Foreskin fibroblast (primary cell): ENCODE measurements at places on chromosomes 12 and 14.

DNA sequence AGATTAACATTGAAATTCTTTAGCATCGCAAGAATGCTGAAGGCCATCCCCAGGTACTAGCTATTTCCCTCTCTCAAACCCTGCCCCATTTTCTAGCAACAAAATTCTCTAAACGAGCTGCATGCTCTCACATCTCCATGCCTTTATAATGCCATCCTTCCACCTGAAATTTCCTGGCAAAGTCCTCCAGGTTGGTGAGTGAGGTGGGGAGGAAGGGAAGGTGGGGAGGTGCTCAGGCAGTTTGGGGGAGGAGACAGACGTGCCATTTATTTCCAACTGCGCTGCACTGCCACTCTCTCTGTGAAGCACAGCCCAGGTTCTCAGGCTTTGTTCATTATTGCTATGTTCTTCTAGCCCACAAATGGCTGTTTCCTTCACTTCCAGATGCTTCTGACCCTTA is 208.4 kb downstream of the PAWR start:
- no peak for DNase-seq

DNA sequence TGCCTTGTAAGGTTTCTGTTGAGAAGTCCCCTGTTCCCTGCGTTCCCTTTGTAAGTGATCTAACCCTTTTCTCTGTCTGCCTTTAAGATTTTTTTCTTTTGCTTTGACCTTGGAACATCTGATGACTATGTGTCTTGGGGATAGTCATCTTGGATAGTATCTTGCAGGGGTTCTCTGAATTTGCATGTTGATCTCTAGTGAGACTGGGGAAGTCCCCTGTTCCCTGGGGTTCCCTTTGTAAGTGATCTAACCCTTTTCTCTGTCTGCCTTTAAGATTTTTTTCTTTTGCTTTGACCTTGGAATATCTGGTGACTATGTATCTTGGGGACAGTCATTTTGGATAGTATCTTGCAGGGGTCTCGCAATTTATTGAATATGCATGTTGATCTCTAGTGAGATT is 38.2 kb upstream of the TMX1 start:
- DNase-seq = no peak

DNA sequence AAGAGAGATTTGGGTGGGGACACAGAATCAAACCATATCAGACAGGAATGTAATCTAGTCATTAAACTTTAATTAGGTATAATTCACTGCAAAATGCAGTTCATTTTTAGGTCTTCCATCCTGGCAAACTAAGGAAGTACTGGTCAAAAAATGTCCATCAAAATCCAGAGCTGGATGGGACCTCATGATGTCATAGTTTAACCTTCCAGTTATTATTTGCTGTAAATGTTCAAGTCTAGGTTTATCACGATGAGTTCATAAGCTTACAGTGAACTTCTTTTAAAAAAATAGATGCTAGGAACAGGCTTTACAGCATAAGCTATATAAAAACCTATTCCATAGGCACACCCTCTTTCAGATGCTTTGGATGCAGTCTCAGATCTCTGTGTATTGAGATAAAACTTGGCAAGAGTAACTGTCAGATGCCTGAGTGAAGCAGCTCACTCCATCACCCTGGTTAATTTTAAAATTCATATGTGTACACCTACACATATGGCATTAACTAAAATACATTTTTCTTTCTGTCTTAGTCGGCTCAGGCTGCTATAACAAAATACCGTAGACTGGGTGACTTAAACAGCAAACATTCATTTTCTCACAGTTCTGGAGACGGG is 7.9 kb downstream of the SSPN start:
- no peak for DNase-seq

GRCh38 chr14:24267516-24267915 is 3.9 kb downstream of the RABGGTA start:
- no peak for DNase-seq

DNA sequence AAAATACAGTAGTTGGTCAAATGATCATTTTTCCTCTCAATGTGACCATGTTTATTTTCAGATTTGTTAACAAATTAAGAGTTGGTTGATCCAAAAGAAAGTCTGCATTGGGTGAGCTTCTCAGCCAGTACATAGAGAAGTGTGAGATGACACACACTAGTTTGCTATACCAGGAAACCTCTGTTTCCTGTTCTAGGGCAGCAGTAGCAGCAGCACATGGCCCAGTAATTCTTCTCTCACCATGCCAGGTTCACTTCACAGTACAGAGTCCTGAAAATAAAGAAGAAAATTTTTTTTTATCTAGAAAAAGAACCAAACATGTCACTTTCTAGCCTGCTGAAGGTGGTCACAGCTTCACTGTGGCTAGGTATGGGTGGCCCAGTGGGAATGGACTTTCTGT is 250.2 kb upstream of the OR4E1 start:
- no peak for DNase-seq

DNA sequence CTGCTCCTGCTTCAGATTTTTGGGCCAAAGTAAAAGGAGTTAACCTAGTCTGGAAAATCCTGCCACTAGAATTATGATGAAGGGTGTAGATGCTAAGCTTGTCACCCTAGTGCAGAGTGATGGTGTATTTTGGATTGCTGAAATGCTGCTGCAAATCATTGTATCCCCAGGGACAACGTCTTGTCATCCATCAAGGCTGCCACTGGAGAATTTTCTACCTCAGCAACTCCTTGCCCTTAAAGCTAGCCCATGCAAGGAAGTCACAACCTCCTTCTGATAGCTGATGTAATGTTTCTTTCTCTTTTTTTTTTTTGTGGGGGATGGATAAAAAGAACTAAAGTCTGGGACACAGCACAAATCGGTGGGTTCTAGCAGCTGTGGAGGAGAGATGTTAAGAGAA is 139.4 kb upstream of the FRMD6 start:
- no peak for DNase-seq

- DNase-seq = no peak
These were observed 123.3 kb downstream of the SLC38A6 start for GRCh38 chr14:61104358-61104757.

DNA sequence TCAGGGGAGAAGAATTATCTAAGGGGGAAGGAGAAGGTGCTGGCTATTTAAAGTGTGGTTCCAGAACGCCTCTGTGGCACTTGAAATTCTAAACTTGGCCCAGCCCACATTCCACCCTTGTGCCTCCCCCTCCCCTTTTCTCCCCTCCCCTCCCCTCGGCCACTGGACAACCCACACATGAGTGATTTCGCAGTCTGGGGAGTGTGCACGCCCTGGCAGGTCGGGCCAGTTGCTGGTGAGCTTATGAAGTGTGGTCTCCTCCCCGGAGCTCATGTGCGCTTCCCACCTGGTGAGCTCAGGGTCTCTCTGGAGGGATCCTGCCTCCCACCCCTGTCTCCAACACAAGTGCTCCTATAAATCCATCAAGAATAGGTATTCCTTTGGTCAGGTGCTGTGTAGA is at the start of gene SLC6A13:
TSS of gene SLC6A13 (minus strand) at position 20 of the 400 bp plus-strand sequence. CDS start 2,784 bp downstream, outside the sequence.
- no peak for DNase-seq

GRCh38 chr12:40989785-40990184 is 198.3 kb upstream of the PDZRN4 start:
- DNase-seq = no peak

DNA sequence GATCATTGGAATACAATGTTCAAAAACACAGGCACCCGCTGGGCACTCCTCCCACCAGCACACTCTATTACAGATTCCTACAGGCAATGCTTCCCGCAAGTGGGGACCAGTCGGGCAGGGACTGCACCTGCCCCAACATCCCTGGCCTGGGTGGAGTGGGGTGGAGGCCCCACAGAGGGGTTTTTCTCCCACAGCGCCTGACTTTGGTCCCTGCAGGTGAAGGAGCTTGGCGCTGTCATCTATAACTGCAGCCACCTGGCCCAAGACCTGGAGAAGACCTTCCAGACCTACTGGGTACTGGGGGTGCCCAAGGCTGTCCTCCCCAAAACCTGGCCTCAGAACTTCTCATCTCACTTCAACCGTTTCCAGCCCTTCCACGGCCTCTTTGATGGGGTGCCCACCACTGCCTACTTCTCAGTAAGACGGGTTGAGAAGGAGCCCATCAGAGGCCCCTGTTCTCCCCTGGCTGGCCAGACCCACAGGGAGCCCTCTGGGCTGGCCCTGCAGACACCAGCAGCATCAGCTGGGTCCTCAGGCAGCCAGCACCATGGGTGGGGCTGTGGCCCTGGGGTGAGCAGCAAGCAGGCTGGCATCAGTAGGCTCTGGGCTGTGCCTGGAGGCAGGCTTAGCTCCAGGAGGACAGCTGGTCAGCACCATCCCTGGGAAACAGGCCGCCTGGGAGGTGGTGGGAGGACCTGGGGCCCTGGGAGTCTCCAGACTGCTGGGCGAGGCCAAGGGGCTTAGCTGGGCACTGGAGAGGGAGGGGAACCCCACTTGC is 6.0 kb downstream of the PLD4 start:
- no peak for DNase-seq

GRCh38 chr12:131390412-131391334 is 320.2 kb upstream of the SFSWAP start:
- no peak for DNase-seq
